ENCODE measurements at places on chromosomes 4 and X. TPM values are rescaled to one million over a fixed set of nuclear protein-coding genes. Genes with fewer than 3 reads are reported as not detected.

GRCh38 chr4:183636503-183636902 is 22.5 kb downstream of the RWDD4 start:
- no peak for DNase-seq

DNA sequence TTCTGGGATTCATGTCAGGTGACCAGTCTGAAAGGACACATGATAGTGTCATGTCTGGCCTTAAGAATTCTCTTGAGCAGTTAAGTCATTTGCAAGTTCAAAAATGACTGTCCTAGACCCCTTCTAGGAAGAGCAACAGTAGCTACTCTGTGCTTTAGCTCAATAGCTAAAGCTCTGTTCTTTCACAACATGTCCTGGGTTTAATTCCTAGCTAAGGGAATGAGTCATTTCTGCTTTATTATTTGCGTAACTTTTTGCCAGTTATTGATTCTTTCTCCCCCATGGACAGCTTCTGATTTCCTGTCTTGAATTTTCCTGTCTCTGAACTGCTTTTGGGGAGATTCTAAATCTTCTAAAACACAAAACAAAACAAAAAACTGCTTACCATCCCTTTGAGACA is 1055.8 kb upstream of the DIAPH2 start:
- no peak for DNase-seq

DNA sequence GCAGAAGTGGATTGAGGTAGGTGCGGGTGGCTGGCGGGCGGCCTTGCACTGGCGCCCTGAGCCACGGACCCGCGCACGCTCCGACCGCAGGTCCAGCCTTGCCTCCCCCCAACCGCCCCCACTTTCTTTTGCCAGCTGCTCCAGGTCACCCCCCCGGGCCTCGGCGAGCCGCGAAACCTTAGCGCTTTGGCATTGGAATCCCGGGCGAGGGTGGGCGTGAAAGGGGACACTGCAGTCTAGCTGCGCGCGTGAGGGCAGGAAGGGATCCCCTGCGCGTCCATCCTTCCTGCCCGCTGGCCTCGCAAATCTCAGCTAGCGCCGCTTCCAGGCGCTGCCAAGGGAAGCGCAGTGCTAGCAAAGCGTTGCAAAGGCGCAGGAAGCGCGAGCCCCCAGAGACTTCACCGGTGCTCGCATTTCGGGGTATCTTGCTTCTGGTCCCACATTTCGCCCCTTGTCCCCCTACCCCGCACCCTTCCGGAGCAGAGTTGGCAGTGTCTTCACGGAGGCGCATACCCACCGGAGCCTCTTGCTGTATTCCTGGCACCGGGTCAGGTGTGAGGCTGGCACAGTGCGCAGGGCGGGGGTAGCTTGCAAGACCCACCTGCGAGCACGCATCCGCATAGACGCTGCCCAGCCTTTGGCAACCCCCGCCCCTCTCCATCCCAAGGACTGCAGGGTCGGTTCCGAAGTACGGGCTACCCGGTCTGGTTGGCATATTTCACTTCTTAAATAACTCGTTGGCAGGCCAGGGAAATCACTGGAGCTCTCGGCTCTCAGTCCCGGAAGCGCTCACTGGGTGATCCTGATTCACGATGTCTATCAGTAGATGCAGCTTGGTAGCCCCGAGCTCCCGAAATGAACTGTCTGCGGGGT is 104.4 kb downstream of the UCHL1 start:
- no peak for DNase-seq

- DNase-seq = no peak
Observed at GRCh38 chrX:129843209-129843458, 552 bp downstream of the ZDHHC9 start.

- no peak for DNase-seq
Observed at GRCh38 chr4:113474017-113474416, 287.5 kb downstream of the CAMK2D start.

GRCh38 chr4:183828125-183828524 is 77.0 kb upstream of the STOX2 start:
- DNase-seq = no peak

DNA sequence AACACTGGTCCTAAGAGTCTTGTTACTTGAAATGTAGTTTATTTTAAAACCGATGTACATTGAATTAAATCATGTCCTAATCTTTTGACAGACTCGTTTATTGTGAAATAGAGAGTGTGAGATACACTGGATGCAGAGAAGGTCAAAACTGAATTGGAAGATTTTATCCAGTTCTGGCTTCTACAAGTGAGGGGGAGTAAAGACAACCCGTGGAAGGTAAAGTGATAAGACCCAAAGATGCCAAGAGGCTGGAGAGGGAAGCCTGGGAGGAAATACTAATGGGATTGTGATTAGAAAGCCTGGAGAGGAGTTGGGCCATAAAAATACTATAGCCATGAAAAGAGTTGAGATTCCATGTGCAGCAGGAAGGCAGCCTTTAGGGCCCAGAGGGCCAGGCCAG is 424.5 kb upstream of the NR3C2 start:
- no peak for DNase-seq

- no peak for DNase-seq
Observed at GRCh38 chr4:99734583-99735322, 77.1 kb upstream of the C4orf54 start.

DNA sequence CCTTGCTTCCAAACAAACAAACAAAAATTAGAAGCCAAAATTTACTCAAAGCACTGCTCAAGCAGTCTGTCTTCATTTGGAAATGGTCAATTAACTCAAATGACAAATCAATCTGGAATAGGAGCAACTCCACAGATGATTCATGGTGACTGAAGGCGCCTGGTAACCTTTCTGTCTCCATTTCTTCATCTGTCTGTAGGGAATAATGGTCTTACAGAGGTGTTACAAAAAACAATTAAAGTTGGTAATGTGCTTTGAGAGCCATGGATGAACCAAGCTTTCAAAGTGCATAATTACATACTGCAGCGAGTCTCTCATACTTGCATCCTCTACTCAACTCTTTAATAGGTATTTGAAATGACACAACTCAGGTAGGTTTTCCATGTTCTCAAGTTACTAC is 38.3 kb upstream of the STAG2 start:
- no peak for DNase-seq

DNA sequence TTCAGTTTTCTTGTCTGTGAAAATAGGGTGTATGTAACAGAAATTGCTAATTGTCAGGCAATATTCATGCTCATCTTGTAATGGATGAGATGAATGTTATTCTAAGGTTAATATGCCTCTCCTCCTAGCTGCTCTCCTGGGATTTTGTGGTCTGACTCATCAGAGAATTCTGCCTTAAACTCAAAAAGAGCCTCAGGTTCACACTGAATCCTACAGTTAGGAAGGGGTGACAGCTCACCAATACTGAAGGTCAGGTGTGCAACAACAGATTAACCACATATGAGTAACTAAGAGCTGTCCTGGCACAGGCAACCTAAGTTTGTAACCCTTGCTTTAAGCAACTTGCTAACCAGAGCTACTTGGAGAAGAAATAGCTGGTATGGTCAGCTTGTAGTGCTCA is 197.7 kb downstream of the SPATA18 start:
- no peak for DNase-seq

GRCh38 chr4:120348521-120348920 is 281.9 kb upstream of the MAD2L1 start:
- DNase-seq = no peak

Gene BCORL1
- polyA plus RNA-seq = 1.0 TPM

Gene LEF1
- 1.2 TPM for polyA plus RNA-seq

Gene PLAC1
- 2.4 TPM for polyA plus RNA-seq

Gene TLR10
- polyA plus RNA-seq = not detected
